Inflammatory macrophage (primary cell): ENCODE measurements at places on chromosomes 3 and 15.
A peak's percentile ranks its signal among the peaks of the same experiment; 100 is the strongest.

GRCh38 chr3:113057117-113057516, 66.3 kb downstream of the GTPBP8 start:
- peak; percentile 45 for DNase-seq

- peak; percentile 54 for DNase-seq
These were observed 55.0 kb downstream of the RHCG start for GRCh38 chr15:89441295-89441812.

DNA sequence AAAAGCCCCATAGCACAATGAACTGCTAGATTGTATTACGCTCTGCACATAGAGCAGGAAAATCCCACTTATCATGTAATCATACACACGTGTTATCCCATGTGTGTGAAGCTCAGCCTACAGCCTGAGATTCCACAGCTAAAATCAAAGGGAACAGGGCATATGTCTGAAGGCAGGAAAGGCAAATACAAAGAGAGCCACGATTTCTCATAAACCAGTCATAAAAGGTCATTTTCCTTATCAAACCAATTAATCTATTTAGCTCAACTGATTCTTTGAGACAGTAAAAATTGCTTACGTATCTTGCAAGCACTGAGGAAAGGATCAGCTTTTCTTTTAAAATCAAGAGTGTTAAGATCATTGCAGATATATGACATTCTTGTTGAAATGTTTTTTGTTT, 199.5 kb upstream of the TBL1XR1 start:
- DNase-seq: no peak

DNA sequence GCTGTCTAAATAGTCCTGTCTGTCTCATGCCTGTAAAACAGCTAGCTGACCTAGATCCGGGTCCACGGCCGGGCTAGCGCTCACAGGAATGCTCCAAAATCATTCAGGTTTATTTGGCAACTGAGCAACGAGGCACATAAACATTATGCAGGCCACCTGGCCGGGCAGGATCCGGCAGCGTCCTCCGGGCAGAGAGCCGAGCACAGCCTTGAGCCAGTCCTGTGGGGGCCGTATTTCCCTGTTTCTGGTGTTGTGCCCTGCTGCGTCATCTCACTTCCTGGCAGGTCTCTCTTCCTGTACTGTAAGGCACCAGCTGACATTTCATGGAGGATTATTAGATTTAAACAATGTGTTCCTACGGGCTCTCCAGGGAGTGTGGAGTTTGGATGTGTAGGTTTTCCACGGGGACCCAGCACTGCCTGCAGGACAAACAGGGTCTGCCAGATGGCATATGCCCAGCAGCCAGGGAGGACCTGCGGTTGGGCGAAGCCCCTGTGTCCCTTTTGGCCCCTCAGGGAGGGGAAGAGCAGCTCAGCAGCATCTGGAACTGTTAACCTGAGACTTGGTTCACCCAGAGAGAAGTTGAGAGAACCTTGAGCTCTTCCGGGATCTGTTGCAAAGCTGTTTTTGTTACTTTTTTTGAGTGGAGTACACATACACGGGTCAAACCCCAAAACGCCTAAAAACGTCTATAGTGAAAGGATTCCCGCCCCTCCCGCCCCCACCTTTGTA, 16.6 kb upstream of the LRRK1 start:
- peak; percentile 70 for DNase-seq
